ENCODE measurements at places on chromosomes 11 and 22.

GRCh38 chr11:69905611-69906452 is 86.6 kb upstream of the FGF3 start:
- DNase-seq, result no peak

- no peak for DNase-seq
These were observed 762 bp downstream of the CRELD2 start for GRCh38 chr22:49918911-49919881.

- no peak for DNase-seq
These were observed 86.1 kb upstream of the ZBED5 start for GRCh38 chr11:10943968-10944367.

DNA sequence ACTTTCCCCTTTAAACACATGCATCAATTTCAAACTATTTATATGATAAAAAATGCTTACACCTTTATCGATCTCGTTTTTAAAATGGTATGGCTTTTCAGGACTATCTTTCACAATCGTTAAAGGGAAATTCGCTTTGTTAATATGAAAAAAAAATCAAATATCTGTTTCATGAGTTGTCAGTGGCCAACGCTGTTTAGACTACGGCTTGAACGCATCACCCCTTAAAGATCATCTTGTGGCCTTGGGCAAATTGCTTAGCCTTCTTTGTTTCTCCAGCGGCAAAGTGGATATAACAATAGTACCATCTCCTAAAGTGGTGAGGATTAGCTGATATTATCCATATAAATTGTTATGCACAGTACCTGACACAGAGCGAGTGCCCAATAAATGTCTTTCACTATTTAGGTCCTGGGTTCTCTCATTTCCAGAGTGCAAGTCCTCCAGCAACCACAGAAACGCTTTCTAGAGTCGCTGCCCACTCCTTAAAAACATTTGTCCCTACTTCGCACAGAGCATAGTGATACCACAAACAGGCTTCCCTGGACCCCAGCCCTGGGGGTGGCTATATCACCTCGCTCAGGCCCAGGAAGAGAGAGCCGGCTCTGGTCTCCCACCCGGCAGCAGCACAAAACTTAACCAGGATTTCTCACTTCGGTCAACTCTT is 904 bp downstream of the SLC35F2 start:
- DNase-seq, result no peak

DNA sequence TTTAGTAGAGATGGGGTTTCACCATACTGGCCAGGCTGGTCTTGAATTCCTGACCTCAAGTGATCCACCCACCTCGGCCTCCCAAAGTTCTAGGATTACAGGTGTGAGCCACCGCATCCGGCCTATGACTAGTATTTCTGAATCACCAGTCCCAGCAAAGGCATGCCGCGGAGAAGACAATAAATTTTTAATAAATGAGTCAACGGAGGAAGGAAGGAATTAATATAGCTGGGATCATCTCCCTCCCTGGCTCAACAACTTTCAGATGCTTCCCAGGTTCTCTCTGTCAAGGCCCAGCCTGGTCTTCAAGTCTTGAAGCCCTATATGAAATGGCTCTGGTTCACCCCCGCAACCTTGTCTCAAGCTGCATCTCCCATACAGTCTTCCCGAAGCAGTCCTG is 45.7 kb downstream of the CYTH4 start:
- no peak for DNase-seq

DNA sequence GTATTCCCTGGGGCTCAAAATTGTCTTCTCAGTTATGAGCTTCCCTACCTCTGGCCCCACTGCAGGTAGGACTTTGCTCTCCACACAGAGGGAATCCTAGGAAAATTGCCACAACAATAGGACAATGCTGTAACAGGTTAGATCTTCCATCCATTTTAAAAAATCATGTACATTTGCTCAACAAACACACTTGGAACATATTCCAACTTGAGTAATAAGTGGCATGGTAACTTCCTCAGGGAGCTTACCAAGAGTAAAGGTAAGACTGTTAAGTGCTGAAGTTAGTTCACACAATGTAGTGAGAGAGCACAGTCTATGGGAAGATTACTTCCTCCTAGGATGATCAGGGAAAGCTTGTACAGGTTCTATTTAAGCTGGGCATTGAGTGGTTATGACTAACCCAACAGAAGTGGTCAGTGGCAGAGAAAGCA is 78.9 kb upstream of the BIRC3 start:
- DNase-seq, result no peak

Measured in stimulated activated CD4-positive, alpha-beta T cell treated with anti-CD3 and anti-CD28 coated beads, TNF-alpha, amount 100 ng/mL, for 24 hours (primary cell).